Cortex of kidney (tissue), 1 donor: ENCODE measurements at places on chromosomes 2 and 18.

- no peak for DNase-seq
These were observed 110.0 kb downstream of the TMEM247 start for GRCh38 chr2:46589356-46589755.

- DNase-seq = no peak
These were observed 314.5 kb downstream of the PRKCE start for GRCh38 chr2:45965871-45966498.

DNA sequence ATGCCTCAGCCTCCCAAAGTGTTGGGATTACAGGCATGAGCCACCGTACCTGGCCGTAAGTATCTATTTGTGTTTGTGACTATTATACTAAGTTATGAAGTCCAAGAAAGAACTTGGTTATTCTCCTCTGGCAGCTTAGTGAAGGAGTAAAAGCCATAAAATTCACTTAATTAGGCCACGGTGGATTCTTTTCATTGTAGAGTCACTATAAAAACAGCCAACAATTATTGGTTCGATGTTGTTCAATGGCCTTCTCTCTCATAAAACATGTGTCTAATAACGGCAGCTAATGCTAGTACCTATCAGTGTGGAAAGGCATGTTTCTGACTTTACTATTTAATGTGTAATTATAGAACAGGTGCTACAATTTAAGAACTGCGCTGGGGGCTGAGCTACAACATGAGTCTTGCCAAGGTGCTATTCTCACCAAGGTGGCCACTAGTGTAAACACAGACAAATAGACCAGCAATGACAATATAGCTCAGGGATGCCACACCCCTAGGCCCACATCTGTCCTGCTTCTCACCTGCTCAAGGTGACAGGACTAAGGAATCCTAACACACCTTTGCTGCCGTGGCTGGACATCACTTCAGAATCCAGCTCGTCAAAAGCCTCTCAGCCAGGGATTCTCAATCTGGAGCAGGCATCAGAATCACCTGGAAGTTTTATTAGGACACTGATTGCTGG lies 17.2 kb downstream of the ATP8B1 start:
- no peak for DNase-seq

DNA sequence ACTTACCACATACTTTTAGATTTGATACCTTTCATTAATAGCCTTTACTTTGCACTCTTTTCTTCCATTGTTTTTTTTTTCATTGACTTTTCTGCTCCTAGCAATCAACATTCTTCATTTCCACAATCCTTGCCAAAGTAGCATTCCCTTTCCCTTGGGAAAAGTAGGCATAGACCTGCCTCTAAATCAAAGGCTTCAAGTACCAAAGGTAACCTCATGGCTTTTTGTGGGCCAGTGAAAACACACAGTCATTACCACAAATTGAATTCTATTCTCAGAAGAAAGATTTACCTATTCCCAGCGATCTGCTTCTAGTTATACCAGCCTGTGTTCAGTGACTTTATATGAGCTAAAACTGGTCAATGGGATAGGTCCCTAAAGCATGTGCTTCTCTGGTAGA lies 109.2 kb downstream of the SOCS6 start:
- no peak for DNase-seq

DNA sequence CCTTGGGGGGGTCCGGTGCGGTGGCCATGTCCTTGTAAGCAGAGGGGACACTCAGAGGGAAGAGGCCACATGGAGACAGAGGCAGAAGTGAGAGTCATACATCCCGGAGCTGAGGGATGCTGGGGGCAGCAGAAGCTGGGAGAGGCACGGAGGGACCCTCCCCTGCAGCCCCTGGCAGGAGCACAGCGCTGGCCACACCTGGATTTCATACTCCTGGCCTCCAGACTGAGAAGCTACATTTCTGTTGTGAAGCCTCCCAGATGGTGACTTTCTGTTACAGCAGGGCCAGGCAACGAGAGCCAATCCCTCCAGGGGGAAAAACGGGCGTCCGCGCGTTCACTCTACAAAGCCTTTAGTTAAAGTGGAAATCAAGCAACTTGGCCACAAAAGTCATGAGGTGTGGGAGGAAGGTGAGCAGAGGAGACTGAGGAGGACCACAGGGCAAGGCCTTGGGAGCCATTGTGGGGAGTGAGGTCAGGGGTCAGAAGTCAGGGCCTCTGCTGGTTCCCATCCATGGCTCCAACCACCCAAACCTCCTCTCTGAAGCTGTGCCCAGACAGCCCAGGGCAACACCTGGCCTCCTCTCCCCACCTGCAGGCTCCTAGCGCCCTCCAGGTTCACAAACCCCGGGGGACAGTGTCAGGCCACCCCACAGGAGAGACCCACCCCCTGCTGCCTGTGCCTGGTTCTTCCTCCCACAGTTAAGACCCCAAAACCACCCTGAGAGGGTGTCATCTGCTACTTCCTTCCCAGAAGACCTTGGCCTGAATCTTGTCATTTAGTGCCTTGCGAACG lies 4.5 kb upstream of the MBP start:
- DNase-seq = no peak

DNA sequence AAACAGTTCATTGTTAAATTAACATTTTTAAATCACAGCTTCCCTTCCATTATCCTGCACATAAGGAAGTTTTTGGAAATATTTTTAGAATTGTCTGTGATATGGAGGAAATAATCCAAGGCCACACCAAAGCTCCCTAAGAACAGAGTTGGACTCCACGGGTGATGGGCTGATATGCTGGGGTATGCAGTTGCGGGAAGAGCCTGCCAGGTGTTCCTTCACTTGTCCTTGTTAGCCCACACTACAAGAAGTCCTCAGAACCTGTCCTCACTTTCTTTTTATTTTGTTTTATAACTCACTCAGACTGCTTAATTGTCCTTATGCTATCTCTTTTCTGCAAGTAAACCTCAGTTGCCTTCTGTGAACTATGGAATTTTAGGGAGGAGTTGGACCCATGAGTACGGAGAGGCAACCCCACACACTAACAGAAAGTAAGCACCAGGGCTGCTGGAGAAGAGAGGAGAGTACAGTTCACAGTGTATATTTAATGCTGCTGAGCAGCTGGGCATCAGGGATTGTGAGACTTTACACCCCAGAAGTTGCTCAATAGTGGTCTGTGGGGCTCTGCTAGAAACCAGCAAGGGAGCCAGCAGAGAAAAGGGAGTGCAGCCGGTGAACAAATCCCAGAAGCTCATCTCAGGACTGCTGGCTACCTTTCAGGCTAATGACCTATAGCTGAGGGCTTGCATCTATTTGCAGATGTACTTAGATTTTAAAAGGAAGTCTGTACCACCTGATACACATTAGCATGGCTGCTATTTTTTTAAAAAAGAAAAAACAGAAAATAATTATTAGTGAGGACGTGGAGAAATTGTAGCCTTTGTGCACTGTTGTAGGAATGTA lies 280.1 kb upstream of the STON1 start:
- no peak for DNase-seq

GRCh38 chr2:226030788-226031646 lies 631.5 kb downstream of the NYAP2 start:
- no peak for DNase-seq

GRCh38 chr2:68857202-68857845 lies 13.9 kb downstream of the BMP10 start:
- DNase-seq = no peak

GRCh38 chr2:102230410-102230909 lies 43.6 kb downstream of the IL1RL2 start:
- DNase-seq = no peak

DNA sequence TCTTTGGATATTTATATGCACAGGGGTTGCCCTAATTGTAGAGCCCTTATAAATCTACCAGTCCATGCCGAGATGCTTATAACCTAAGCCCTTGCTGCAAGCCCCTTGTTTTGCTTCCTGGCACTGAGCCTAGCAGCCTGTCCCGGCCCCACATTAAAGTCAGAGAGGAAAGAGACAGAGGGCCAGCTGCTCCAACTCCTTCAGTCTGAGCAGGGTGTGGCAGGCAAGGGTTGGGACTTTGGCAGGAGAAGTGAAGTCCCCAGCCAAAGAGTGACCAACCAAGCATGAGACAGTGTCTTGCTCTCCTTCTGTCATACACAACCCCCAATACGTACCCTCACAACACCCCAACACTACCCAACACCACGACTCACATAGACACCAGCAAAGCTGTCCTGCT lies 54.7 kb upstream of the FZD7 start:
- no peak for DNase-seq

DNA sequence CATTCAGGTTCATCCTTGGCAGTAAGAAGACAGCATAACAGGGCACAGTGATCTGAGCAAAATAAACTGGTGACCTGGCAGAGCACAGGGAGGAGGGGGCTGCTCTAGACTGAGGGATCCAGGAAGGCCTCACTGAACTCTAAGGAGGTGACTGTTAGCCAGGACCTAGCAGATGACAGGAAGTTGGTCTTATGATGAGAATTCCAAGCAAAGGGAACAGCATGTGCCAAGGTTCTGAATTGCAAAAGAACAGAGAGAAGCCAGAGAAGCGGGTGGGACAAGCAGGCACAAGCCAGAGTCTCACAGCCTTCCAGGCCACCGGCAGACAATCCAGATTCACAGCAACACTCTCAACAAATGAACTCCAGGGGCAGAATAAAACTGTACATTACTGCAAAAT lies 152.7 kb upstream of the PTPRM start:
- DNase-seq = no peak
